ENCODE measurements at places on chromosomes 12 and 14.
A peak's percentile ranks its signal among the peaks of the same experiment; 100 is the strongest.

DNA sequence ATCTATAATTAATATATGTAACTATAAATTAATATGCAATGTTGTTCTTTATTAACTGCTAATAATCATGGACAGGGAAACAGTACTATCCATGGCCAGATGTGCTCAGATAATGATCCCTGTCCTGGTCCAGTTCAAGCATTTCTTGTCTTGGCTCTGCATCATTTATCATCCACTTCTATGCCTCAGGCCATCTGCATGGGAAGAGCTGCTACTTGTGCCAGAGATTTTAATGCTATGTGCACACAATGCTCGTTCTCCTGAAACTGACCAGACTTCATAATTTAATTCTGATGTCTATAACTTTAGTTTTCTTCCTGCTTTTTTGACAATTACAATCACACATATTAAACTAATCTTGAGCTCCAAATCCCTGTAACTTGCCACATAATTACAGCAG lies 11.2 kb upstream of the TMX1 start:
- no peak for DNase-seq

GRCh38 chr12:78916845-78917480 lies 52.4 kb downstream of the SYT1 start:
- DNase-seq = no peak

DNA sequence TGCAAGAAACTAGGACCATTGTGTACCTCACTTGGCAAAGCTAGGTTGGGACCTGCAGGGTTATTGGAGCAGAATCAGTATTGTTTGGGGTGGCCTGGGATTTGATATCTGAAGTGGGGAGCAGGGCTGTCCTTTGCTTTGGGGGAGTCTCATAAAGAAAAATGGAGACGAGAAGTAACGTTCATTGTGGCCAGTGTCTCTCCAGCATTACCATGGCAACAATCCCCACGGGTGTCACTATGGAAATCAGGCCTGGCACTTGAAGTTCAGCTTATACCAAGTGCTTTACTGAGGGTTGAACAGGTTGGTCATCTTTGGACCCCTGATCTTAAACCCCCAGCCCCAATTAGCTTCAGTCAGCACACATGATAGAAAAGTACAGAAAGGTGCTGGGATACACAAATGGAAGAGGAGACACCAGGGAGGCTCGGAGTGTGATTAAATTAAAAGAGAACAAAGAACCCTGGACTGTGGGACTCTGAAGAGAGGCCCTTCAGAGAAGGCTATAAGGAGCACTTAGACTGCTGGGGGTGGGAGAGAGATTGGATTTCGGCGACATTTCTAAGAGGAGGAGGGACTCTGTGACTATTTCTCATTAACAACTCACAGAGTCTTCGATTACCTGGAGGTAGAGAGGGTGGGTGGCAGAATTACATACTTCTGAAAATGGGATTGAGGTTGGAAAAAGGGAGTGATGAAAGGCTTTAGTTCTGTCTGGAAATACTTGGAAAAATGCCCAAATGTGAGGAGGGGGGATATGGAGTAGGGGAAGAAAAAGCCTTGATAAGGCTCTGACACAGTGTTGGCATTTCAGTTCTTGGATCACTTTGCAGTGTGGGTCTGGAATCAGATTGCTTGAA lies 3.7 kb downstream of the KIF5A start:
- peak; percentile 69 for DNase-seq

GRCh38 chr14:85280074-85280473 lies 249.9 kb upstream of the FLRT2 start:
- no peak for DNase-seq

DNA sequence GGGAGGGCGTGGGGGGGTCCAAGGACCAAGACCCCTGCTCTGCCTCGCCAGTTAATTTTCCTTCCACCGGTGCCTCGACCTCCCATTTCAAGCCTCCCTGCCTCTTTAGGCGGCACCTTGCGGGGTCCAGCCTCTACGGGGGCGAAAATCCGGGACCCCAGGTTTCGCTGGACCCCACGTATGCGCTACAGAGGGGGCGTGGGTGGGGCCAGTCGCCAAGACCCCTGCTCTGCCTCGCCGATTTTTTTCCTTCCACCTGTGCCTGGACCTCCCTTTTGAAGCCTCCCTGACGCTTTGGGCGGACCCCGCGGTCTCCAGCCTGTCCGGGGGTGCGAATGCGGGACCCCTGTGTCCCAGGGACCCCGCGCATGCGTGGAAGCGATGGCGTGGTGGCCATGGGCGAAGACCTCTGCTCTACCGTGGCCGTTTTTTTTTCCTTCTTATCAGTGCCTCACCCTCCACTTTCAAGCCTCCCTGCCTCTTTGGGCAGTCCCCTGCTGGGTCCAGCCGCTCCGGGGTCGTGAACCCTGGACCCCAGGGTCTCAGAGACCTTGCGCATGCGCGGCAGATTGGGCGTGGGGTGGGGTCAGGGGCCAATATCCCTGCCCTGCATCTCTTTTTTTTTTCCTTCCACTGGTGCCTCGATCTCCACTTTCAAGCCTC lies 324.2 kb downstream of the ALG10 start:
- no peak for DNase-seq

GRCh38 chr12:12350868-12351463 lies 924 bp upstream of the MANSC1 start:
- no peak for DNase-seq

DNA sequence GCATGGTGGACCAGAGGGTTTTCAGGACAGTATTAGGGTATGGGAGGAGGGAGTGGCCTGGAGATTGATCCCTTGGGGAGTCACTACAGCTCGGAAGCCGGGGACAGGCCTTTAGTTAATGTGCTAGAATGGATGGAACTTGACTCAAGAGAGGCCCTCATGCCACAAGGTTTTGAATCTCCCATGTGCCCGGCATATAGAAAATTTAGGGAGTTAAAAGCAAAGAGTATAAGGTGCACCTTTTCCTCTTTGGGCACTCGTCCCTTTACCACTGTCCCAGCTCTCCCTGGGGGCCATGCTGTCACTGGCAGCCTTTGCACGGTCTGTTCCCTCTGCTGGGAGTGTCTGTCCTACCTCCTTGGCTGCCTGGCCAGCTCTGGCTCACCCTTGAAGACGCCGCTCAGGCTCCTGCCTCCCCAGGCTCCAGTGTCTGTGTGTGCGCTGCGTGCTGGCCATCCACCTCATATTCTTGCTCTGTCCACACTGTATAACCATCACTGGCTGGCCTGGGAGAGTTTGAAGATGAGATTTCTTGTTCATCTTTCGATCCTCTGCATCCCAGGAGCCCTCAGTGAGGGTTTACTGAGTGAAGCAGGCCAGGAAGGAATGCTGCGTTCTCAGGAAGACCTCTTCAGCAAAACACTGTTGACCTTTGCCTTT lies 161.3 kb downstream of the ZFP36L1 start:
- DNase-seq = no peak

DNA sequence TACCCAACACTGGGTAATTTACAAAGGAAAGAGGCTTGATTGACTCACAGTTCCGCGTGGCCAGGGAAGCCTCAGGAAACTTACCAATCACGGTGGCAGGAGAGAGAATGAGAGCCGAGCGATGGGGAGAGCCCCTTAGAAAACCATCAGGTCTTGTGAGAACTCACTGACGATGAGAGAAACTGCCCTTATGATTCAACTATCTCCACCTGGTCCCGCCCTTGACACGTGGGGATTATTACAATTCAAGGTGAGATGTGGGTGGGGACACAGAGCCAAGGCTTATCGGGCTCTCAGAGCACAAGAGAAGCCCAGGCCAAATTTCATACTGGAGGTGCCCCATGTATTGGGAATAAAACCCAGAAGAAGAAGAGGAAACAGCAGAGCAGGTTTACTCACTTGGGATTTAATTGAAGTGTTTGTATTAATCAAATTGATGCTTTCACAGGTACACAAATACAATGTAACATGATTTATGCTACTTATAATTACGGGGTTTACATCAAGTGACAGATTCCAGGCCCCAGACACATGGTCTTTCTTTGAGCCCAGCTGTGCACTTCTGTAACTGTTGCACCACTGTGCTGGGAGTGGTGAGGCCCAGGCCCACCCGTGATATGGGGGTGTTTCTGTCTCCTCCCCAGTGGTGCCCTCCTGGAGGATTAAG lies 8.2 kb upstream of the CCDC85C start:
- DNase-seq = peak; percentile 37

GRCh38 chr14:58566979-58567378 lies 70.8 kb upstream of the DACT1 start:
- DNase-seq = no peak

DNA sequence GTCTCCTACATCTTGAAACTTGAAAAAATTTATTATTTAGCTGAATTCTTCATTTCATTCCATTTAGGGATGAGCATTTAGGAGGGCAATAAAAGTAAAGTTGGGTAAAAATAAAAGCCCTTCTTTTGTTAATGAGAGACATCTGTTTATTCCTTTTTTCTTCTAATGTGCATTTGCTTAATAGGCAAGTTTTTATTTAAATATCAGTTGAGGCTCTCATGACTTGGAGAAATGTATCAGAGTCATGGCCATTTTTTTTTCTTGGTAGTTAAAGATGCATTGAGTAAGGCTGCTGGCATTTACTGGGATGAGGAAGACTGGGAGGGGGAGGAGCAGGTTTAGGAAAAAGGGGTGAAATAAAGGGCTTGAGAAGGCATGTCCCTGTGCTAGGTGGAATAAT lies 609.9 kb upstream of the TMEM132C start:
- no peak for DNase-seq

DNA sequence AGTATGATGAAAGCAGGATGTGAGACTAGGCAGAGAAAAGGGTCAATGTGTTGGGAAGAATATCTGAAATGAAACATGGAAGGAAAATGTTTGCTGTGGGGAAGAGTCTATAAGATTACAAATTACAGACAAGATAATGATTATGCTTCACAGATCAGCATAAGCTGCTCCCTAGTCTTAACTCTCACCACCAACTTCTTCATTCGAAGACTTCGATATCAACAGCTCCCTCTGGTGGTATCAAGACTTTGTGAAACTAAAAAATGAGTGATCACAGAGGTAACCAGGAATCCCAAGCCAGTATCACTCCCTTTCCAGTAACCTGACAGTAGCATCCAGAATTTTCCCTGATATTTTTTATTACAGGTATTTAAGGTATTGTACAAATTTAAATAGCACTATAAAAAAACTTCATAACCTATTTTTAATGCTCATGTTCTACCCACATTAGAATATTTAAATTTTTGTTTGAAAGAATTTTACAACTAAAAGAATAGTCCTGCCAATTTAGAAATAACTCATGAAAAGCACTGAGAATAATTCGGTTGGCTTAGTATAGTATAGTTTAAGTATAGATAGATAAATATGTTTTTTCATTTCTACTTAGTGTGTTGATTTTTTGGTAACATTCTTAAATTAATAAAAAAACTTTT lies 84.4 kb downstream of the C2CD5 start:
- DNase-seq = peak; percentile 30
